ENCODE measurements at places on chromosomes 5 and 9.

DNA sequence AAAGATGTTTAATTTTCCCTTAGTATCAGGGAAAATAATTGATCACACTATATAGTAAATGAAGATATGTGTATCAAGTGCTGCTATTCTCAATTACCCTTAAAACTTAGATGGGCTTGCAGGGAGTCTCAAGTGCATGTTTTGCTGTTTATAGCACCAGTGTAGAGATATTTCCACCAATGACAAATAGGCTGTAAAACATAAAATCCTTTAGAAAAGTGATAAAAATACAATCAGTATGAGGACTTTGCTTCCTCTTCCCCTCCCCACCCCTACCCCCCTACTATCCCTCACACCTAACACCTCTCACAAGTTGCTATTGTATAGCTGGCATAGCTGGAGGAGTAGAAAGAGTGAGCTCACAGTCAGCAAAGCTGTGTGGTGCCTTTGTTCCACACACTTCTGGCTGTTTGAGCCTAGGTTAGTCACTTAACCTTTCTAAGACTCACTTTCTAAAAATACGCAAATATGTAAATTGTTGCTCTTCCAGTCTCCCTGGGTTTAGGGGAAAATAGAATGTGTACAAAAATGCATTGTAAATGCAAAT lies 93.1 kb downstream of the PDE4D start:
- no peak for DNase-seq

- peak; percentile 72 for DNase-seq
Measured at GRCh38 chr5:35319333-35320002, 89.2 kb upstream of the PRLR start.

DNA sequence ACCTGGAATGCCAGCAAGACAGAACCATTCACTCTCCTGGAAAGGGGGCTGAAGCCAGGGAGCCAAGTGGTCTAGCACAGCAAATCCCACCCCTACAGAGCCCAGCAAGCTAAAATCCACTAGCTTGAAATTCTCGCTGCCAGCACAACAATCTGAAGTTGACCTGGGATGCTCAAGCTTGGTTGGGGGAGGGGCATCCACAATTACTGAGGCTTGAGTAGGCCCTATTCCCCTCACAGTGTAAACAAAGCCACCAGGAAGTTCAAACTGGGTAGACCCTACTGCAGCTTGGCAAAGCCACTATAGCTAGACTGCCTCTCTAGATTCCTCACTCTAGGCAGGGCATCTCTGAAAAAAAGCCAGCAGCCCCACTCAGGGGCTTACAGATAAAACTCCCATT lies 17.3 kb downstream of the RIGI start:
- no peak for DNase-seq

GRCh38 chr5:59999056-59999455 lies 105.5 kb upstream of the PDE4D start:
- DNase-seq, result no peak

DNA sequence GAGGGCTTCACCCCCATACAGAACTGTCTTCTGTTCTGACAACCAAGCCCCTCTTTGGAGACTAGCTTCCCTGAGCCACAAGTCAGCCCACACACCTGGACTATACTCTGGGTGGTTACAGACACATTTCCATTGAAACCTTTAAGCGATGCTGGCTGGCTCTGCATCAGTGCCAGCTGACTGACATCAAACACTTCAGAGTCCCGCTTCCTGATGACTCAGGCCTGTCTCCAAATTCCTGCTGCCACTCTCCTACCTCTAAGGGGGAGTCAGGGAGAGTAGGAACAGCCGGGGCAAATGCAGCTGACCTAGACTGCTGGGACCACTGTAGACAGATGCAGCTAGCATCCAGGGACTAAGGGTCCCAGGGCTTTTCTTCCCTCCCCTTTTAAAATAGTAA lies 59.4 kb downstream of the SIL1 start:
- no peak for DNase-seq

- DNase-seq, result no peak
Measured at GRCh38 chr9:72814083-72814597, 138.7 kb downstream of the ALDH1A1 start.

GRCh38 chr9:1462626-1463308 lies 412.6 kb downstream of the DMRT2 start:
- no peak for DNase-seq

DNA sequence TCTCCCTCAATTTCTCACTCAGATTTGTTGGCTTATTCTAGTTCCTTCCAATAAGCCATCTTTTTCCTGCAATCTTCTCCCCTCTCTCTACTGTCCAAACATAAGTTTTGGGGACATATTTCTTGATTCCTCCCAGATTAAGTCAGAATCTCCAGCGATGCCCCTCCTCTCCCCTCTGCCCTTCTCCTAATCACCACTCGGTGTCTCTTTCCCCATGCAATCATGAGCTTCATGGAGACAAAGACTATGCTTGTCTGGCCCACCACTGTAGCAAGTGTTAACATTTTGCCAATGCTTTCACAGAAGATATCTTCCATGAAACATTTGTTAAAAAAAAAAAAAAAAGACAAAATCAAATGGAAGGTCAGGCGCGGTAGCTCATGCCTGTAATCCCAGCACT lies 42.4 kb downstream of the PDE6A start:
- DNase-seq, result no peak

All from stimulated activated CD8-positive, alpha-beta memory T cell treated with anti-CD3 and anti-CD28 coated beads, Interleukin-7, amount 100 ng/mL, for 48 hours (primary cell).